ENCODE measurements at places on chromosomes 1 and 21.

- no peak for DNase-seq
These were observed 12.6 kb upstream of the WNT4 start for GRCh38 chr1:22155517-22155916.

DNA sequence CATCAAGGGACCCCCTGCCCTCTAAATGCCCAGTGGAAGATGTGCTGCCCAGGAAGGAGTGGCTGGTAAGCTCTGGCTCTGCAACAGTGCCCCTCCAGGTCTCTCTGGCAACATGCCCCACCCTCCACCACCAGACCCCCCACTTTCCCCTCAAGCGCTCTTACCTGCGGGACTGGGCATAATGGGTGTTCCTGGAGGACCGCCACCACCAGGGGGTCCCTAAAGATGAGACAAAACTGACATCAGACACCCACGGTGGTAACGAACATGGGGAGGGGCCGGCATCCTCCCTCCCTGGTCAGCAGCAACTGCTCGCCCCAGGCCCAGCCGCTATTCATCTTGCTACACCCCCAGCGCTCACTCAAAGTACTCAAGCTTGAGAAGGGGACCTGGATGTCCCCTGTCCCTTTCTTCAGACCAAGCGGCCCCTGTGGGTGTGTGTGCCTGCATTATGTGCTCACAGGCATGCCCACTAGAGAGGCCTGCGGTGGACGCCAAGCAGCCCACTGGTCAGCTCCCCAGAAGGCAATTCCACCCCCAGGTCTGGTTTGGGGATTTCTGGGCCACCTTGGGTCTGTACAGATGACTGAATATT lies 40.9 kb downstream of the MRPL37 start:
- DNase-seq = no peak

GRCh38 chr1:31991182-31991581 lies 22.5 kb upstream of the KHDRBS1 start:
- no peak for DNase-seq

DNA sequence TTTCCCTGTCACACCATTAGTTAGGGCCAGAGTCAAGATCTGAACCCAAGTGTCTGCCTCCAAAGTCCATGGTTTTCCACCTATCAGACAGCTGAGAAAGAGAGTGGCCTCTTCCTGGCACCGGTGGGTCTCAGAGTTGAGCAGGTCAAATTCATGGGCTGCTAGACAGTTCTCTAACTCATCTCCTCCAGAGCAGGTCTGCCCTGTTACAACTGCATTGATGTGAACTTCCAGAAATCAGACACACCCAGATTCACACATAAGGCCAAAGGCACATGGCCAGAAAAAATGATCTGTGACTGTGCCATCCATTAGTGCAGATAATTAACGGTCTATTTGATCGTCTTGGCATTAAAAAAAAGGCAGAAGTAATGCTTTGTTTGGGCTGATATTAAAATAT lies 17.5 kb downstream of the SMIM12 start:
- no peak for DNase-seq

DNA sequence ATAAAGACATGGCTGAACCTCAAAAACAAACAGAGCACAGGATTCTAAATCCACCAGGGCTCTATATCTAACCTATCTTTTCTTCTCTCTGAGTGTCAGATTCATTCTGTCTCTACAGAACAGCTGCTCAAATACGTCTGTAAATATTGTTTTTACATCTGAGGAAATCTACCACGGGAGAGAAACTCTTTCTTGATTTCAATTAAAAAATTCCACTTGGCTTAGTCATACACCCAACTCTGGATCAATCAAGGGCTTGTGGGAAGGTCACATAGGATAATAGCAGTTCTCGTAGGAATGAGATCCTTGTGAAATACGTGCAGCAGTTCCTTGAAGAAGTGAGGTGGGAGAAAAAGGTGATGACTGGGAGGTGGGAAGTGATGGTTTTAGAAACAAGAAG lies 1355.7 kb upstream of the ADGRL2 start:
- DNase-seq = no peak

- no peak for DNase-seq
These were observed 1.1 kb downstream of the ZNF672 start for GRCh38 chr1:248839168-248839555.

- no peak for DNase-seq
These were observed 116.6 kb downstream of the HS2ST1 start for GRCh38 chr1:87030740-87031690.

DNA sequence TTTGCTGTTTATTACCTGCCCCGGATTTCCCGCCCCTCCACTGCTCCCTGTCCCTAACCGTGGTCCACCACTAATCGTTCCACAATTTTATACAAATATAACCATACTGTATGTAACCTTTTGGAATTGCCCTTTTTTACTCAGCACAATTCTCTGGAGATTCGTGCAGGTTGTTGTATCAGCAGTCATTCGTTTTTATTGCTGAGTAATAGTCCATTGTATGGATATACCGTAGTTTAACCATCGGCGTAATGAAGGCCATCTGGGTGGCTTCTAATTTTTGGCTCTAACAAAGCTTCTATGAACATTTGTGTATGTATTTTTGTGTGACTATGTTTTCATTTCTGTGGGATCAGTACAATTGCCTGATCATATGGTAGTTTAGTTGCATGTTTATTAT lies 50.0 kb downstream of the UCK2 start:
- DNase-seq = no peak

DNA sequence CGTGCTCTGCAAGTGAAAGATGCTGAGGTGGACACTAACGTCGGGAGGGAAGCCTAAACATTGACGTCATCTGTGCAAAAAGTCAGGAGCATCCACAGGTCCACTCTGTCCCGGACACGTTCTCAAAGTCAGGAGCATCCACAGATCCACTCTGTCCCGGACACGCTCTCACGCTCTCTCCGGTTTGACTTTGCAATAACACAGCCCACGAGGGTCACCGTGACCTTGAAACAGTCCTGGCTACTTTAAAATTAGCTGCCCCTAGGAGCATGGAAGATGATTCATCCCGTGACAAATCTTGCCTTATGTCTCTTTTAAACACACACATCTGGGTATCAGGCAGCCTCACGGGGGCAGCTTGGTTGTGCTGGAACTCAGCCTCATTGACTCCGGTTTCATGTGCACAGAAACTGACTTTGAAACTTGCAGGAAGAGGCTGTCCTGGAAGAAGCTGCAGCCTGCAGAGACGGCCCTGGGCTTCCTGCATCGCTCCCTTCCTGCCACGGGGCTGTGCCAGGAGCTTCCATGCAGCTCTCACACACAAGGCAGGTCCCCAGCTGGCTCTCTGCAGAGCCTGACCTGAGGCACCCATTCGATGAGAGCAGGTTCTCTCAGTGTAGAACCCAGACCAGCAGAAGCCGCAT lies 18.1 kb upstream of the COL18A1 start:
- no peak for DNase-seq

- DNase-seq = peak; percentile 32
These were observed 5.8 kb downstream of the VWA1 start for GRCh38 chr1:1441002-1441888.

DNA sequence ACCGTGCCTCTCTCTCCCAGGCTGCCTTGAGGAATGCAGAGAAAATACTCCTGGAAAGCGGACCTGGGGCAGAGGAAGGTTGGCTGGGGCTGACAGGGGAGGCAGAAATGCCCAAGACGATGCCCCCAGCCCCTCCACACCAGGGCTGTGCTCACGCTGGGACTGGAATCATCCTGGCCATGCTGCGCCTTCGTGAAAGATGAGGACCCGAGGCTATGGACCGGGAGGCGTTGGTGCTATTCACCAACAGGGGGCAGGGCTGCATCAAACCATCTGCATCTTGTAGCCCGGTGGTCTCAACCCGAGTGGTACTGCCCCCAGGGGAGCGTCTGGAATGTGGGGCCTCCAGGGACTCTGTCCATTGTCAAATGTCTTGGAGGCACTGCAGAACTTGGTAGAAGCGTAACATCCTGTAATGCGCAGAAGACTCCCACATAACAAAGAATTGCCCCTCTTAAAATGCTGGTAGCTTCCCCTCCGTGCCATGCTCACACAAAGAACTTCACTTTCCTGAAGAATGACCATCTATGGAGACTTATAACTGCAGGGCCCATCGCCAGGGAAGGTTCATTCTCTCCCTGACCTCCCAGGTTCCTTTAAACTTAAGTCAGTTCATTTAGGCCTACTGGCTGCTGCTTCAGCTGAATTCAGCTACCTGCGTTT lies 251.2 kb downstream of the RRAGC start:
- DNase-seq = no peak

DNA sequence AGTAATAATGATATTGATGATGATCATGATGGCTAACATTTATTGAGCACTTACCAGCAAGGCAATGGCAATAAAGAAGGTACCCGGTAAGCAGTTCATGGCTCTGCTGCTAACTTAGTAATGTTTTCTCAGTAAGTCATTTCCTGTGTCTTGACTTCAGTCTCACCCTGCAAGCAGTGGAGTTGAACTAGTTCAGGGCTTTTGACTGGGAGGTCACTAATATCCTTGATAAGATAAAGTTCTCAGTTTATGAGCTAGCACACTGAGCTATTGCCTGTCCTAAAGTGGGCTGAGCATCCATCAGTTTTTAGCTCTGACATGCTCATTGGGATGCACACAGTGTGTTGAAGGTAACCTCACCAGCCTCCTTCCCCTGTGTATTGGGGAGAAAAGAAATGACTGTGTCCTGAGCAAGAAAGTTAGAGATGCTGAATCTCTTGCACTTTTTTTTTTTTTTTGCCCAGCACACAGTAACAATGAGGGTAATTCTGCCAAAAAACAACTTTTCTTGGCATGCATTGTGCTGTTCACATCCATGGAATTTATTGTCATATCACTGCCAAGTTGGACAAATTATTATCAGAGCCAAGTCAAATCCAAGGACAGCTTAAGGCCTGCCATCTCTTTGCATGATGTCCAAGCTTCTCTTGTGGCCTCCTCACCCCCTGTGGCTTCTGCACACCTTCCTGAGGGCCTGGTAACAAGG lies 55.5 kb upstream of the GADD45A start:
- no peak for DNase-seq

- no peak for DNase-seq
These were observed 2.0 kb downstream of the PRMT6 start for GRCh38 chr1:107058245-107059032.

- no peak for DNase-seq
These were observed 9.8 kb downstream of the GREM2 start for GRCh38 chr1:240602189-240602588.

GRCh38 chr1:185087746-185088145 lies 42.4 kb downstream of the RNF2 start:
- no peak for DNase-seq

GRCh38 chr1:7664893-7665250 lies 106.2 kb upstream of the VAMP3 start:
- DNase-seq = no peak

DNA sequence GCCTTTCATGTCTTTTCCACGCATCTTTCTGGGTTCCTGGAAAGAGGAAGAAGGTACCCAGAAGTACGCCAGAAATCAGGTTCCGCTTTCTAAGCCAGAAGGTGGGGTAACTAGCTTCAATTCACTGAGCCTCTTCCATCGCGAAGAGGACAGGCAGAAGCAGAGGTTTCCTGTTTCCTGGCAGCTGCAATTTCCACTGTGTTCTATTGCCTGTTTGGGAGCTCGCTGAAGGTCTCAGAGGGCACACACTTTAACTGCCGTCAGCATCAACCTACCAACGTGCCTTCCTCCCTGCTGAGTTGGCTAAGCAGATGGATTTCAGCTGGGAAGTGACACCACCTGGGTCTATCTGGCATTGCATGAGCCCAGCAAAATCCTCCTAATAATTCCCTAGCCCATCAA lies 10.0 kb downstream of the NCF2 start:
- DNase-seq = no peak

GRCh38 chr1:160704250-160704649 lies 7.4 kb downstream of the CD48 start:
- no peak for DNase-seq

- DNase-seq = no peak
These were observed 48.7 kb downstream of the UCK2 start for GRCh38 chr1:165876121-165876520.

DNA sequence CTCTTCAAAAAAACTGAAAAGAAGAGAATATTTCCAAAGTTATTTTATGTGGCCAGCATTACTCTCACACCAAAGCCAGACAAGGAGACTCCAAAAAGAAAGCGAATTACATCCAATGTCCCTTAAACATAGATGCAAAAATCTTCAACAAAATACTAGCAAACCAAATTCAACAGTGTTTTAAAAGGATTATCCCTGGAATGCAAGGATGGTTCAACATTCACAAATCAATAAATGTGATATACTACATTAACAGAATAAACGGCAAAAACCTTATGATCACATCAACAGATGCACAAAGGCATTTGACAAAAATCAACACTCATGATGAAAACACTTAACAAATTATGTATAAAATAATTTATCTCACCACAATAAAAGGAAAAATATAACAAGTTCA lies 207.8 kb downstream of the DENND1B start:
- no peak for DNase-seq

DNA sequence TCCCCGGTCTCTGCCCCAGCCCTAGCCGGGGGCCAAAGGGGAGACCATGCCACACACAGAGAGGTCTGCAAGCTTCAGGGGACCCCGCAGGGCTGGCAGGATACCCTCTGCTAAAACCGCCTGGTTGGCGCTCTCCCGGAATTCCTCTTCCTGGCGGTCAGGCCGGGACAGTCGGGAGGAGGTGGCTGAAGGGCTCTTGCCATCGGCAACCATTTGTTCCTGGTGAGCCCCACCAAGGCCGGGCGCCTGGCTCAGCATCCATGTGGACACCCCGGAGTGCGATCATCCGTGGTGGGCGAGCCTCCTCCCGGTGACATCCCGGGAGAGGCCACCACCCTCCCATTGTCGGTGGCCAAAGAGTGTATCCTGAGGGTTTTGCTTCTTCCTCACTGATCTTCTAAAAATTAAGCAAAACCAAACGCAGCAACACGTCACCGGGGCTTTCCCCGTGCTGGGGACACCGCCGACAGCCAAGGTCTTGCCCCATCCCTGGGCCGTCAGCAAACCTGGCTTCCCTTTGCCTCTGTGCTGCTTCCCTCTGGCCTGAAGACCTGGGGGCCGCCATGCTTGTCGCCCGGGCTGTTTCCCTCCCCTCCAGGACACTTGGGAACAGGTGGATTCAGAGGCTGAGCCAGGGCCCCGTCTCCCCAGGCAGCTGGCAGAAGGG lies 59.1 kb upstream of the TTC34 start:
- DNase-seq = no peak

GRCh38 chr1:42480921-42481320 lies 17.8 kb downstream of the CCDC30 start:
- no peak for DNase-seq

DNA sequence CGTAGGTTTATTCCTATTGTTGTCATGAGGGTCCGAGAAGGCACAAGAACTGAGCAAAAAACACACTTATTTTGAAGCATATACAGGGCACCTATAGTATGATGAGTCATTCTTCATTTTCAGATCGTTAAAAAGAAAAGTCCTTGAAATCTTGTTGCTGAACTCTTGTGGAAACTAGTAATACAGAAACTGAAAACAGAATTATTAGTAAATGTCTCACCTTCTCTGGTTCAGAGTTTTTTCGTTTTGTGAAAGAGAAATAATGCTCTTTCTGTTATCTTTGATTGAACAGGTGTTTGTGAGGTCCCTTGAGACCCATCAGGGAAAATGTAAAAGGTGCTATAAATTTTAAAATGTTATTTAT lies 102.0 kb upstream of the COA6 start:
- DNase-seq = no peak

GRCh38 chr1:154533952-154534844 lies 24.3 kb downstream of the UBE2Q1 start:
- DNase-seq = no peak

- no peak for DNase-seq
These were observed 404.1 kb downstream of the PTPRU start for GRCh38 chr1:29640428-29640785.

GRCh38 chr1:197553281-197553680 lies 222.0 kb downstream of the DENND1B start:
- DNase-seq = no peak

Data from activated CD4-positive, alpha-beta T cell treated with anti-CD3 and anti-CD28 coated beads for 1 hour (primary cell).